ENCODE measurements at places on chromosomes 7 and 10.

DNA sequence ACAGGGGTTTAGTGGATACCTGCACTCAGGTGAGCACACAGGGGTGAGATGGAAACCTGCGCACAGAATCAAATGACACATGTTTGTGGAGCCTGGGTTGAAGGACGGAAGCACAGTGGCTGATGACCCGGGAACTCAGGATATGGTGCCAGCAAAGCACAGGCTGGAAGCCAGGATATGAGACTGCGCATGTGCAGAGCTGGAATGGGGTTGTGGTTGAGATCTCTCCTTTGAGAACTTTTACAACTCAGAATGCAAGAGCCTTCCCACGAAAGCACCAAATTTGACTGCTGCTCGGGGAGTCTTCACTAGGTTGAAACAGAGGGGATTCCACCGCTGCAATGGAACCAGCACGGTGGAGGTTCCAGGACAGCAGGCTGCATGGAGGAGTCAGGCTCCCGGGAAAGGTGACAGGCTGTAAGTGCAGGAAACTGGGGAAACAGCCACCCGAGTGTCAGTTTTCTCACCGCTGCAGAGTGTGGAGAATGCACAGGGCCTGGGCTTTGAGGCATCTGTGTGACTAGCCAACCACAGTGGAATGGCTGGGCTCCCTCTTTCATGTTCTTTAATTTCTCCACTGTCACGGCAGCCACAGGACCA lies 133.4 kb upstream of the TCERG1L start:
- DNase-seq = no peak

- DNase-seq = no peak
Observed at GRCh38 chr10:44650691-44651661, 260.2 kb upstream of the TMEM72 start.

DNA sequence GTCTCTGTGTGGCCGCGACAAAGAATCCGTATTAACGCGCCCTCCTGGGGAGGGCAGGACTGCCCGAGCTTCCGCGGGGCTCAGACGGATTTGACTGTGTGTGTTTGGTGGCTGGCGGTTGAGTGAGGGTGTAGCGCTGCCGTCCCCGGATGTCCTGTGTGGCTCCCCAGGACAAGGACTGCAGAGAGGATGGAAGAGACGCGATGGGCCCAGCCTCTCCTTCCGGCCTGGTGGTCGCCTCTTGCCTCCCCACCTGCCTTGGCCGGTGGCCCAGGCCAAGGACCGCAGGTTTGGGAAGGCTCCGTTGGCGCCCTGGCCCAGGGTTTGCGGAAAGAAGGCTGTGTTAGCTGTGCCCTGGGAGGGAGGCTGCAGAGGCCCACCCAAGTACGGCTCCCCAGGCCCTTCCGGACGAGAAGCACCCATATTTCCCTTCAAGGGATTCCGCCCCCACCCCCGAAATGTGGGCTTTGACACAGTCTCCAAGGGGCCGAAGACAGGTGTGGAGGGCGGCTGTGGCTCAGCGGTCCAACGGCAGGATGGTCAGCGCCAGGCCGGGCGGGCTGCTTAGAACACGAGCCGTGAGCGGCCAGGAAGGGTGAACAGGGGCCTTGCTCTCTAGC lies 2.3 kb downstream of the UNCX start:
- no peak for DNase-seq

GRCh38 chr7:67414858-67415257 lies 418.2 kb downstream of the TYW1 start:
- DNase-seq = no peak

DNA sequence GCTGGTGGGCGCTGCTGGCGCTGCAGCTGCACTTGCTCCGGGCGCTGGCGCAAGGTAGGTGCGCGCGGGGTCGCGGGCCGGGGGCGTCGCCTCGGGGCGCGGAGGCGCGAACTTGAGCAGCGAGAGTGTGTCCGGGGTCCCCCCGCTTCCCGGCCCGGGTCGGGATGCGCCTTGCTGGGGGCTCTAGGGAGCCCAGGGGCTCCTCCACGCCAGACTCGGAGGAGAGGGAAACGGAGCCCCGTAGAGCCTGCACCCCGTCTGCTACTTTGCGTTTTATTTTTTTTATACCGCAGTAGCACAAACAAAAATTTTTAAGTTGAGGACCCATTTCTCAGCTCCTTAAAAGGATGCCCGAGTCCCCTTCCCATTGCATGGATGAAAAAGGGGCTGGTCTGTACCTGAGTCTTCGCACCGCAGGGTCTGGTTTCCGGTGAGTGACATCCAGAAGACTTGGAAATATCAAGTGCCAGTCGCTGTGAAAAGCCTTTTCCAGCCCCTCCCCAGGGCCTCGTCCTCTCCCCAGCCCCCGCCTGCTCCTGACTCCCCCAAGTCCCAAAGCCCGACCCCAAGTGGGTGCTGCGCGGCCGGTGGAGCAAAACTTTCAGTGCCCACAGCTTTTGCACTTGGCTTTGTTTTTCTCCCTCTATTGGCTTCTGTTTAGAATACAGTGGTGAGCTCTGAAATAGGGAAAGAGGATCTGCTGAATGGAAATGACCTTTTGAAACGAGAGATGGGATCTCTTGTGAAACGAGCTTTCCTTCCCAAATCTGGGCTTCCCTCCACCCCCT lies 973 bp downstream of the SDK1 start:
- no peak for DNase-seq

GRCh38 chr7:127477295-127478023 lies 85.0 kb upstream of the ZNF800 start:
- no peak for DNase-seq

DNA sequence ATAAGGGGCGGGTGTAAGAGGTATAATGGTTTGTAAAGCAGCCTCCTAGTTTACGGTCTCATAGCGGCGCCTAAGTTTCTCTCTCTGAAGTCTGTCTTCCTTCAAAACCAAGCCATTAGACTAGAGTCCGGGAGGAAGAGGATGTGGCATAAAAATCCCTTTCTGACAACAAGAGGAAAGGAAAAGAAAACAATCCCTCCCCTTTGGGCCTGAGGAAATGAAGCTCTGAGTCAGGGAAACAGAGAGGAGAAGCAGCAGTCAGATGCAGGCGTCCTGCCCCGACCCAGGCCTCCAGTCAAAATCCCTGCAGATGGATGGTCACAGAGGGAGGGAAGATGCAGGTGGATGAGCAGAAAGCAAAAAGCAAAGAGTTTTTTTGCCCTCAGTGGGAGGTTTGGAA lies 23.7 kb downstream of the PARP12 start:
- DNase-seq = no peak

- no peak for DNase-seq
Observed at GRCh38 chr7:19099924-19100323, 17.5 kb downstream of the TWIST1 start.

DNA sequence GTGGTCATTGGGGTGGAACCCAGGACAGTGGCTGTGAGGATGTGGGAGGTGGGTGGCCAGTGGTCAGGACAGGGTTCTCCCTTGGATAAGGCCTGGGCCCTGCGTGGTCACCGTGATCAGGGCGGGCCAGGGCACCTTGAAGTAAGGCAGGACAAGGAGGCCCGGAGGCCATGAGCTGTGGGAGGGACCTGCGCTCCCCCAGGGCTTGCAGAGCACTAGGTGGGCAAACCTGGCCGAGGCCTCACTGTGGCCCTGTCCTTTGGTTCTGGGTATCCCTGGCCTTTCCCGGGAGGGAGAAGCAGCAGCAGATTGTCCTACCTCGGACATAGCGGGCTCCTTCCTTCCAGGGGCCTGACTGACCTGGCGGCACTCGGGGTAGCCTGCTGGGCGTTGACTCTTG lies 144.8 kb upstream of the RET start:
- DNase-seq = no peak

DNA sequence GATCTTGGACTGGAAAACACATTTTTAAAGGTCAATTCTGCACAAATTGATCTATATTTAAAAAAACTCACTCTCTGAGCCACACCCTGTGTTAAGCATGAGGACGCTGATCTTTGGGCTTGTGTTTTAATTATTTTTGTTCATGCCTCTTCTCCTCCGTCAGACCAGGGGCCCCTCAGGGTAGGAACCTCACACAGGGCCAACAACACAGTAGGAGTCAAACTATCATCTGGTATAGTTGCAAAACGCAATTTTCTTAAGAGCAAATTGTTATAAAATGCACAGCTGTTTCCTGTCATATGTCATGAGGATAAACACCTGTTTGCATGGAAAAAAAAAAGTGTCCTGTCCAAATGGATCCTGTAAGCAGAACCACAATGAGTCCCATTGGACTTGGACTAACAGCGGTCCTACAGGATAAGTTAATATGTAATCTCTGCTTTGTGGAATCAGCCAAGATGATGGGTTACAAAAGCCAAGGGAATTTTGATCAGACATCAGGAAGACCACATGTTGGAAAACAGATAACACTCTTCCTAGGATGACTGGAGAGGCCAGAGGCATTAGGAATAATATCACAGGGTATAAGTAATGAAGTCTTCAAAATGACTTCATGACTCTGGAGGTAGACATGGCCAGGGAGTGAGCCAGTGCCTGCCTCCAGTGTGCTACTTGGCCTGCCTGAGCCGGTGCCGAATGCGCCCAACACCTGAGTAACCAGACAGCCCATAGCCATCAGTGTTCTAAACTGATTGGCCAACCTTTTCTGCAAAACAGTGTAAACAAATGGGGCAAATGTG lies 184.9 kb upstream of the ADCY1 start:
- DNase-seq = no peak

DNA sequence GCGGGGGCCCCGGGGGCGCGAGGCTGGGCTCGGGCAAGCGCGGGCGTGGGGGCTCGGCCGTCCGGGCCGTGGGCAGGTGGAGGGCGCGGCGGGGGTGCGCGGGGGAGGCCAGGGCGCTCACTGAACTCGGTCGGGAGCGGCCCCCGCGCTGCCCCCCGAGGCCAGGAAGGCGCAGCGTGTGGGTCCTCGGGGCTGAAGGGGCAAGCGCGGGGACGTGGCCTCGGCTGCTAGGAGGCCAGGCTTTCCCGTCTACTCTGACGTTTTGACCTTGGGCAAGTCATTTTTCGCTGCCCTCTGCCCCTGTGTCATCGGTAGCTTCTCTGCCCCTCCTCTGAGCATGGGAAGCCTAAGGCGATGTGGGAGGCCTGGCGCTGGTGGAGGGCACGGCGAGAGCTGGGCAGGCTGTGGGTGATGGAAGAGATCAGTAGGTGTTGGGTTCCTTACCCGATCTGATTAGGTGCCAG lies 441 bp downstream of the FBH1 start:
- no peak for DNase-seq

DNA sequence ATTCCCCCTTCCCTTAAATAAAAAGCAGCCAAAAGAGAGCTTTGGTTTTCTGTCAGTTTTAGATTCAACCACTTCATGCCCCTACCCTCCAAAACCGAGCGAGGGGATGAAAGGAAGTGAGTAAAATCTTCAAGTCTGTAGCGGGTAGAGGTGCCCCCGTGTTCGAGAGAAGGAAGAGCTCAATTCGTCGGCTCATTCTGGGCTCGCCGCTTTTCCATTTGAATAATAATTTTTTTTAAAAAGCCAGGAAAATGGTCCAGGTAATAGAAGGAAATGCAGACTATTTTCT lies 436.2 kb upstream of the GALNT17 start:
- no peak for DNase-seq

DNA sequence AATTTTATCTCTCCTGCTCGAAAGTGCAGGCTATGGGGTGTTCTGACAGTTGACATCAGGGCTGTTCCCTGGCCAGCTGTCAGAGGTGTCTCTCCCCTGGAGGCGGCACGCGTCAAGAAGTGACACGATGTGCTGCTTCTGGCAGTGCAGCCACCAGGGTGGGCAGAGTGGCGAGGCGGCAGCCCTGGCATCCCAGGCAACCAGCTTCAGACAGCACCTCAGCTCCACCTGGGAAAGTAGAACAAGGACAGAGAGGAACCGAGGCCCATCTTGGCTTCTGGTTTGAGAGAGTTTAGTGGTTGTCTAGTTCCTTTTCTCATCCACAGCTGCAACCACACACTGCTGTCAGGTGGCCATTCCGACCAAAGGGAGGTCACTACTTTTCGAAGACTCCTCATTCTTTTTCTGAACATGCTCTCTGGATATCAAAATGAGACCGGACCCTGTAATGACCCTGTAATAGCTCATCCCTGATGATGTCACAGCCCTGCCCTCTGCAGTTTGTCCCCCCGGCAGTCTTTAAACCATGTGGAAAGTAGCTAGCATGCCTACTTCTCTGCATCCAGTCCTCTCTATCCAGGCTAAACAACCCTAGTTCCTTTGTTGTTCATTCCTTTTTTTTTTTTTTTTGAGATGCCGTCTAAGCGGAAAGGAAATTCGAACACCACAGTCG lies 381.0 kb upstream of the NRP1 start:
- DNase-seq = no peak

DNA sequence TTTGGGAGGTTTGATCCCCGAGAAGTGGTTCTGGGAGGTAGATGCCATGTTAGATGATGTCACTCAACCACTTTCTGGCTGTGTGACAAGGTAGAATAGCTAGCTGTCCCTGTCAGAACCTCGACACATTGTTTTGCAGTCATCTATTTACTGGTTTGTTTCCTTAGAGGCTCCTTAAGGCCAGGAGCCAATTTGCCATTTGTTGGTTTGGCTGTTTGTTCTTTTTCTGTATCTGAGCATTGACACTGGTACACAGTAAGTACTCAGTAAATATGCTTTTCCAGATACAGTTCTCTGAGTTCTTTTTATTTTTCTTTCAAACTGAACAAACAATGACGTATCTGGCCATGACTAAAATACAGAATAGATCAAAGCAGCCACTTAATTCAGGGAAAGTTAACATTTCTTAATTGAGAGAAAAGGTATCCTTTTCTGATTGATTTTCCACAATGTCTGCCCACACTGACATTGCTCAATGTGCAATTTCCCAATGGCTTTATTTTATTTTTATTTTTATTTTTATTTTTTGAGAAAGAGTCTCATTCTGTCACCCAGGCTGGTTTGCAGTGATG lies 121.6 kb downstream of the SPAG6 start:
- DNase-seq = no peak

- peak; percentile 82 for DNase-seq
Observed at GRCh38 chr10:5977471-5978229, at the start of gene IL15RA. Gene IL15RA, minus strand, starts transcription at chr10:5977543. Its CDS starts 51 bp downstream, at chr10:5977492.

GRCh38 chr10:60434418-60435046 lies 44.9 kb upstream of the ANK3 start:
- no peak for DNase-seq

DNA sequence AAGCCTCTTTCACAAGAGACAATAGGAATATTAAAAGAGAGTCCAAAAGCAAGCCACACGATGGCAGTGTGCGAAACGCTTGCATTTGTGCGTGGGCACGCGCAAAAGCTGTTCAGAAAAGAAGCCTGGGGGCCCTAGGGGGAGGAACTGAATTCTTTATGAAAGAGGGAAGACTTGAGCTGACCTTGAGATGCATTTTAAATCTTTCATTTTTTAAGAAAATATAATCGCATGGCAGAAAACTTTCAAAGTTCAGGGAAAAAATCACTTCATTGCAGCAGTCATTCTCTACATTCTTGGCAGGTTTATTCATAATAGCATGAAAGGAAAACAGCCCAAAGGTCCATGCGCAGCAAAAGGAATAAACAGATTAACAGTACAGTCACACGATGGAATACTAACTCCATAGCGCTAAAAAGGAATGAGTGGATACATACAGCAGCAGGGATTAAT lies 206.5 kb upstream of the PRKCQ start:
- DNase-seq = no peak

DNA sequence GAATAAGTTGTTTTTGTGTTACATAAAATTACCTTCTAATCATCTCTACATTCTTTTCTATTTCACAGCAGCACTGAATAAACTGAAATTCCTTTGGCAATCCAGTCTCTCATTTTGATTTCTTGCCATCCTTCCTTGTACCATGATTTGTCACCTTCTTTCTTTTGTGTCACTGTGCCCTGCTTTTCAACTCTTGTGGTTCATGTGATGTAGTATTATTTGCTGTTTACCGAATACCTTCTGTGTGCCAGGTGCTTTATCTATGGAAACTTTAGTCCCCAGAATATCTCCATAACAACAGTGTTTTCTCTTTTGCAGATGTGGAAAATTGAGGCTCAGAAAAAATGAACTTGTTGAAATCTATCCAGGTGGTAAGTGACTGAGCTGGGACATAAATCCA lies 220.3 kb downstream of the STK31 start:
- DNase-seq = no peak
